A172 (cell line): ENCODE measurements at places on chromosomes 5 and 9. TPM values are rescaled to one million over a fixed set of nuclear protein-coding genes. Genes with fewer than 3 reads are reported as not detected.

HAND1 gene
- not detected in 2 replicates for total RNA-seq

C9 gene
- total RNA-seq, result not detected in 2 replicates

PAPPA gene
- total RNA-seq, result 0.02 TPM in 1 of 2 replicates, not detected in the other

ELAVL2 gene
- total RNA-seq, result 7.7 and 27.5 TPM in 2 replicates

CDKN2B-AS1 gene
- not detected in 2 replicates for total RNA-seq

ANKRD18A gene
- total RNA-seq, result 0.10 TPM in 1 of 2 replicates, not detected in the other

PTGDS gene
- total RNA-seq, result 1.6 TPM in 1 of 2 replicates, not detected in the other

TRIM36 gene
- 11.3 and 18.9 TPM in 2 replicates for total RNA-seq

FOXD1 gene
- 12.9 and 24.6 TPM in 2 replicates for total RNA-seq

FAM221B gene
- not detected in 2 replicates for total RNA-seq

EPB41L4B gene
- total RNA-seq, result 0.93 and 1.7 TPM in 2 replicates

FCN1 gene
- not detected in 2 replicates for total RNA-seq

CD14 gene
- total RNA-seq, result 2.3 TPM in 1 of 2 replicates, not detected in the other

OR1J2 gene
- total RNA-seq, result not detected in 2 replicates

OXCT1 gene
- 29.0 and 31.2 TPM in 2 replicates for total RNA-seq

MAMDC4 gene
- 7.3 and 8.0 TPM in 2 replicates for total RNA-seq

TNIP1 gene
- 125 and 132 TPM in 2 replicates for total RNA-seq

MARCOL gene
- total RNA-seq, result not detected in 2 replicates

AGXT2 gene
- not detected in 2 replicates for total RNA-seq

PCDHGB3 gene
- 0.81 and 1.7 TPM in 2 replicates for total RNA-seq

LIX1 gene
- not detected in 2 replicates for total RNA-seq

PWWP2A gene
- 17.7 and 21.0 TPM in 2 replicates for total RNA-seq

CAMK4 gene
- 8.1 and 12.9 TPM in 2 replicates for total RNA-seq

SLC1A1 gene
- total RNA-seq, result 1.7 TPM in 2 replicates

NUTM2G gene
- not detected in 2 replicates for total RNA-seq

GLRA1 gene
- not detected in 2 replicates for total RNA-seq

C5orf58 gene
- not detected in 2 replicates for total RNA-seq

BAAT gene
- not detected in 2 replicates for total RNA-seq

ANKDD1B gene
- total RNA-seq, result not detected in 2 replicates

PDLIM4 gene
- 0.05 TPM in 1 of 2 replicates, not detected in the other for total RNA-seq

SDHA gene
- 89.1 and 106 TPM in 2 replicates for total RNA-seq

SLC27A4 gene
- total RNA-seq, result 50.1 and 51.6 TPM in 2 replicates

INSL6 gene
- total RNA-seq, result not detected in 2 replicates

NMUR2 gene
- not detected in 2 replicates for total RNA-seq

PCDHB12 gene
- 0.69 and 2.5 TPM in 2 replicates for total RNA-seq

ZNF367 gene
- total RNA-seq, result 33.7 and 37.6 TPM in 2 replicates

SOX30 gene
- not detected in 2 replicates for total RNA-seq

GPR150 gene
- total RNA-seq, result not detected in 2 replicates

SLC1A3 gene
- total RNA-seq, result not detected in 2 replicates

DNAH5 gene
- 2.1 and 2.2 TPM in 2 replicates for total RNA-seq

VLDLR gene
- total RNA-seq, result 1.8 and 3.8 TPM in 2 replicates

PCDHB2 gene
- 0.41 and 0.59 TPM in 2 replicates for total RNA-seq

UGCG gene
- total RNA-seq, result 64.6 and 80.7 TPM in 2 replicates

RASEF gene
- total RNA-seq, result 3.0 and 4.0 TPM in 2 replicates

PROB1 gene
- total RNA-seq, result 0.17 and 0.53 TPM in 2 replicates
